ENCODE measurements at places on chromosomes 2 and 18.

DNA sequence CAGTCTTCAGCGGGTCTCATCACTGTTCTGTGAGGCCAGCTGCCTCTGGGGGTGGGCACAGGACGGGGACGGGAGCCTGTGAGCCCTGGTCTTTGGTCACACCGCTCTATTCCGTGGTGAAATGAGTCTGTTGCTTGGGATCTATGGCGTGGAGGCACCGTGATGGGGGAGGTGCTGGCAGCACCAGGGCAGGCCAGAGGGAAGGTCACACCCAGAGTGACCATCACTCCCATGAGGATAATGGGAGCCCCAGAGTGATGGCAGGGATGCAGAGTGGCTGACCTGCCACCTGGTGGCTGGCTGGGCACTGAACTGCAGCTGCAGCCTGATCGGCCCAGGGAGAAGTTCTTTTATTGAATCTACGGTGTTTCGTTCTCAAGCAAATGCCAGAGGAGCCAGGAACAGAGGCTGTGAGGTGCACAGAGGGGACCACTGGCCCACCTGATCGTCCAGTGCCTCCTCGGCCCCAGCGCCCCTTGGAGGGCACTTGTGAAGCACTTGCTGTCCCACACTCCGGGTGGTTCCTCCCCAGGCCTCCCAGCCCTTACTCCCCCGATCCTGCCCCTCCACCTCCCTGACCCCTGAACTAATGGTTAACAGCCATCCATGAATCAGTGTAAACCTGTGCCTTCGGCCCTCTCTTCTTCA lies 17.9 kb downstream of the KCNIP3 start:
- DNase-seq: no peak

DNA sequence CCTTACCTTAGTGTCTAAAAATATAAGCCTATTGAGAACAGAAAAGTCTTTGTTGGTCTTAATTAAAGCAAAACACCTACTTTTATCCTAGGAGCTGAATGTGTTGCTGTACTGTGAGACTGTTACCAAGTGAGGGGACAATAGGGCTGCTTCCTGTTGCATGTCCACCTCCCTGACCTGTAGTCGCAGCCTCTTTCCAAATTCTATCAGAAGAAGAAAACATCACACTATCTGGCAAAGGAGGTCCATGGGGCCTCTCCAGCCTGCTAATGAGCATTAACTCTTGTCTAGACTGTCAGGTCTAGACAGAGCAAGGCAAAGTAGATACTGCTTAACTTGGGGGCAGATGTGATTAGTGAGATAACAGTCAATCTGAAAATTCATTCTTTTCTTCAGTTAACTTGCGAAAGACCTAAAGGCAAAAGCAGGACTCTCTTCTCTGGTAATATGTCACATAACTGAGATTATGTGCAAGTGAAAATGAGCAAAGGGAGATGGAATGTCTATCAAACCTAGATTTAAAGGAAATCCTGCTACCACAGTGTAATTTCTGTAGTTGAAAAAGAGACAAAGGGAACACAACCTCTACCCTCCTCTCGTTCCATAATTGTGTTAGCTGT lies 66.9 kb downstream of the CDH20 start:
- no peak for DNase-seq

DNA sequence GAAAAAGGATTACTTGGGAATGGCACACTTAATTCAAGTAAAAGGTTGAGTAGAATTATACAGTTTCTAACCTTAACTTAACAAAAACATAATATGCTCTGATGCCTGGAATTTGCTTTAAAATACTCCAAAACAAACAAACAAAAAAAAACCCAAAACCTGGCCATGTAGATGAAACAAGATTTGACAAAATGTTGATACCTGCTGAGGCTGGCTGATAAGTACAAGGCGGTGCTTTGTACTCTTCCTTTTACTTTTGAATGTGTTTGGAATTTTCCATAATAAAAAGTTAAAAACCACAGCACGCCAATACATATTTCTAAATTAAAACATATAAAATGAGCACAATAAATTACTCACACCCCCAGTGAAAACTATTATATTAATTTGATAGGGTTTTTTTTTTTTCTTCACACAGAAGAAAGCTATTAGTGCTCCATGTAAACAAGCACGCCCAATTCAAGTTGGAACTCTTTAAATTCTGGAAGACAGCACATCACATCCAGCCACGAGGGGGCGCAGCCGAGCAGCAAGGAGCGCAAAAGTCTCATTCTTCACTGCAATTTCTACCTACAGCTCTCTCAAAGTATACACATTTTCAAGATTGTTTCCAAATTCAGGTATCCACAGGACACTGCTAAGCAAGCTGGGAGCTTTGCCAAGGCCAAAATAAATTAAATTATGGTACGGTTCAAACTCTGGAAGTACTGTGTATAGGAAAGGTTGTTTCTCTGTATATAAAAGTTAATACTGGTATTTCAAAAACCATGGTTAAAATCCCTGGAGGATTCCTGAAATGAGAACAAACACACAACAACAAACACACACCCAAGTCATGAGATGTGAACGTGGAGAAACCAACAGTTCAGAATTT lies 7.5 kb downstream of the SERTAD2 start:
- DNase-seq: no peak

GRCh38 chr18:68738564-68738963 lies 23.7 kb upstream of the TMX3 start:
- DNase-seq: no peak

- DNase-seq: no peak
Measured at GRCh38 chr2:152555048-152555447, 162.2 kb downstream of the PRPF40A start.

DNA sequence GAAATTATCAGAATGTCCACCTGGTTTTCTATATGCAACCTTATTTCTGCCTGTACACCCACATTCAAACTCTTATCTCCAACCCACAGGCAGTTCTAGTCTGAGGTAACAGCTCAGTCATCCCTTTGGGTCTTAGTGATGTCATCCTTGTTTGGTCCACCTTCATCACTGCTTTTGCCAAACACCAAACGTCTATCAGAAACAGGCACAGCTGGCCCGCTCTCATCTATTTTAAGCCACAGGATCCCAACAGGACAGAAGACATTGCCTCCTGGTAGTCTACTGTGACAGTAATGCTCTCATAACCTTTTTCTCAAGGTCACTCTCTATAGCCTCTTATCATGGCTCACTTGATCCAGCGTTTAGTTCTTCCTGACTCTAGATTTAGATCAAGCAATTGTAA lies 99.0 kb upstream of the CHAC2 start:
- no peak for DNase-seq

GRCh38 chr2:129868151-129868550 lies 111.3 kb upstream of the RAB6C start:
- no peak for DNase-seq

Measured in NCI-H2029 (cell line).